DMS79 (cell line): ENCODE measurements at places on chromosomes 7 and 10.

GRCh38 chr10:100184840-100185239, 989 bp downstream of the ERLIN1 start:
- DNase-seq: no peak

DNA sequence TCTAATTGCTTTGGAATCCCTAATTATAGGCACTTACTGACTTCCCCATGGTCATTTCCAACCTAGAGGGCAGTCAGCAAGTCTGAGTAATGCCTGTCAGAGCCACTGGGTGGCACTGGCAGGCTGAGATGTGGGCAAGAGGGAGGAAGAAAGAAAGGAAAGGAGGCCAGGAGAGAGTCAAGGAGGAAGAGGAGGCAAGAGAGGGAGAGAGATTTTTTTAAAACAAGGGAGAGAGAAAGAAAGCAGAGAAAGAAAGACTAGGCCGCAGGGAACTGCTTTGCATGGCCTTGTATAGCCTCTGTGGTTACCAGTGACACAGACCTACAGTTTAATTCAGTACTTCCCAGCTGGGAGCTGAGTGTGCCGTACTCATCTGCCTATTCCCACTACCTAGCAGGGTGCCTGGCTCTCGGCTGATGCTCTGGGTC, 210.4 kb upstream of the ADO start:
- no peak for DNase-seq

- DNase-seq: no peak
These were observed 192.9 kb downstream of the PTPN20 start for GRCh38 chr10:47104151-47104605.

DNA sequence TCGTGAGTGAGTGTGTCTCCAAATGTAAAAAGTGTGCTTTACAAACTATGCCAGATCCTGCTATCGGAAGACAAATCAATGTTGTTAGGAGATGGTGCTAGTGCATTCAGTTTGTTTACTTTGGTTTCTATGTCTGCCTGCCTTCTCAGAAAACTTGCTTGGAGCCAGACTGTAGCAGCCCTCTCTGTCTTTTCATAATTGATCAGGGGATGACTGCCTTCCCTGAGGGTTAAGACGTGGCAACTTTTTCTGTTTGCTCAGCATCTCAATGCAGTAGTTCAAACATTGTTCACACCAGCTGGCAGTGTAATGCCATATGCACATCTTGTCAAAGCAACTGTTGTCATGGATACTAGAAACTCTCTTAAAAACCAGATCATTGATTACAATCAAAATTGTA, 118.5 kb downstream of the FOXP2 start:
- no peak for DNase-seq

- DNase-seq: no peak
These were observed 55.6 kb upstream of the PNLIP start for GRCh38 chr10:116490028-116490662.

DNA sequence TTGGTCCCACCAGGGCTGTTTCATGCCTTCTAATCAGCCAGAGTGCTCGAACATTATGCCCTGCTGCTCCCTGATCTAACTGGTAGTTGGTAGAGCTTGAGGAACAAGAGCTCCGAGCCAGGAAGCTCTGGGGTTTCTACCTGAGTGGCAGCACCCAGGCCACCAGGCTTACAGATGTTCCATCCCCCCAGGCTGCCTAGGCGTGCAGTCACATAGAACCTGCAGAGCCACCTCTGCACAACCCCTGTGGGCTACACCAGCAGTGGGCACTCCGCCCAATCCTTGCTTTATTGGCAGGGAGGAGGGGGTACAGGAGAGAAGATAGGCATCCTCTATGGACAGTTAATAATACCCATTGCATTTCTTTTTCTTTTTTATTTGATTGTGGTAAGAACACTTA, 21.8 kb downstream of the MAP3K8 start:
- no peak for DNase-seq

- DNase-seq: no peak
These were observed 90.7 kb downstream of the NHLRC2 start for GRCh38 chr10:113945075-113945686.

- DNase-seq: no peak
These were observed 461 bp upstream of the WIPF3 start for GRCh38 chr7:29805886-29806207.

- DNase-seq: no peak
These were observed 11.5 kb upstream of the MALSU1 start for GRCh38 chr7:23287612-23288011.

GRCh38 chr10:73908853-73909539, 1.9 kb upstream of the PLAU start:
- no peak for DNase-seq

DNA sequence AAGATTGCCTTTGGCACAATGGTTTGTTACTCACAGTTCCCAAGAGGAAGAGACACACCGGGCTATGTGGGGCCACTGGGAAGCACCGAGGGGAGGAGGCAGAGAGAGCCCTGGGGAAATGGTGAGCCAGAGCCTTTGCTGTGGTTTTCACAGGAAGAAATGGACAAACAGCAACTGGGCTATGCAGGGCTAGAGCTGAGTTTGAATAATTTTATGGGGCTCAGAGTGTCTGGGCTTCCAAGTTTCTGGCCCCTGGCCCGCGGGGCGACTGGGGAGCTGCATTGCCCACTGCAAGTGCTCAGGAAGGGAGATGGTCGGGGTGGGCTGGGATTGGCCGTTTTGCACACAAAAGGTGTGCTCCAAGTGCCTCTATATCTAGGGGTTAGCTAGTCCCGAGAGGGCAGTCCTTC, 92.6 kb downstream of the CHST15 start:
- DNase-seq: no peak

DNA sequence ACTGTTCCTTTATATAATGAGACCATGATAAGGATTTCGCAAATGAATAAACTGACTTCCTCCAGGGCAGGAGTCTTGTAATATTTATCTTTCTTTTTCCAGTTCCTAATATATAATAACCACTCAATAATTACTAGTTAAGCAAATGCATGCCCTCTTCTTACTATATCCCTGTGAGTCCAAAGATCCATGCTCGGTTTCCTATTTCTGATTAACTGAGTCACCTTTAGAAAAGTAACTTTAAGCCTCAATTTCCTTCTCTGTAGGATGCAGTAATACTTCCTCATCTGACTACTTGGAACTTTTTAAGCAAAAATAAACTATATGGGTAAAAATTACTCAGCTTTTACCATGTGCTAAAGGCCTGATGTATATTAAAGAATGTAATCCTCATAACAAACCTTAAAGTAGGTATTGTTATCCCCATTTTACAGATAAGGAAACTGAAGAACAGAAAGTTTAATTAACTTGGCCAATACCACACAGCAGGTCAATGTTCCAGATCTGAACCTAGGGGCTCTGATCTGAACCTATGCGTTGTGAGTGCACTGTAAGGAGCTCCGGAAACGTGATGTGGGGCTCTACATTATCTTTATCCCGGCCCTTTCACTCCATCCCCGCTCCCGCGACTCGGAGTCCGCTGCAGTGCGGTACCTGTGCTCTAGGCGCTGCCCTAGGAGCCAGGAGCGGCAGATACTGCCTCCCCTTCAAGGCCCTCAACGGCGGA, 458 bp downstream of the COX15 start:
- no peak for DNase-seq

DNA sequence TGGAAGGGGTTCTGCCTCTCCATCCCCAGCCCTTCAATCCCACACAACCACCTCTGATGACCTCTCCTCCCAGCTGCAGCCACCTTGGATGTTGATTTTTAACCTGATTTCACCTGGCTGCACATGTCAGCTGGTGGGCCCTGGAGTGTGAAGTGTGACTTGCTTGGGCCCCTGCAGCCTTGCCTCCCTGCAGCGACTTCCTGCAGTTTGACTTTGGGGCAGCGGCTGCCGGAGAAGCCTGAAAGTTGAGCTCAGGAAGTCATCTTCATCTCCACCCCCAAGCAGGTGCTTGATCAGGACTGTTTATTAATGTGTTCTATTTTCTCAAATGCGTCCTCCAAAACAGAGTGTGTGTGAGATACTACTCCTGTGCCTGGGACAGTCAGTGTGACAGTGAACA, 675.2 kb upstream of the GALNT17 start:
- no peak for DNase-seq

- no peak for DNase-seq
These were observed 759 bp downstream of the DNAJB12 start for GRCh38 chr10:72353965-72354355.

- DNase-seq: no peak
These were observed 125.5 kb downstream of the PON1 start for GRCh38 chr7:95198863-95199262.

DNA sequence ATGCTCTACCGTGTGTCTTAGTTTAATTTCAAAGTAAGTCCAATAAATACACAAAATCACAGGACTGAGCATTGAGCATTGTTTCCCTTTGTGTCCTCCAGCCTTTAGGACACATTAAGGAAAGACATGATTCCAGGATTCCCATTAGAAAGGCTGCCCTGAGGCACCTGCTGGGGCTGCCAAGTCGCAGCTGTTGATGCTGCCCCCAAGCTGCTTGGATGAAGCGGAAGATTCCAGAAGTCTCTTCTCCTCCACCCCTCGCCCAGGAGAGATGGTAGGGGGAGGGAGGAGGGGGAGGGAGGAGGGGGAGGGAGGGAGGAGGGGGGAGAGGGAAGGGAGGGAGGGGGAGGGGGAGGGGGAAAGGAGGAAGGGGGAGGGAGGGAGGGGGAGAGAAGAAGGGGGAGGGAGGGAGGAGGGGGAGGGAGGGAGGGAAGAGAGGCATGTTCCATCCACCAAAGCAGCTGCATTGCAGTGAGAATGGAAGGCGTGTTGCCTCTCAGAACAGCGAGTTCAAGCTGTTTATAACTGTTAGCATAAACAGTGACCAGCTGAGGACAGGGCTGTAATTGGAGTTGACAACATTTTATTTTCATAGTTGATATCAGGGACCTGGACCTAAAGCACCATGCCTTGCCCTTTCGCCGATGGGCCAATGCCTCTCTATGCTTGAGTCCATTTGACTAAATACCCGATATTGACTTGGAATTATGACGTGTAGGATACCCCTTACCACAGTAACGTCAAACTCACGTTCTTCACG, 67.3 kb downstream of the DIP2C start:
- no peak for DNase-seq

DNA sequence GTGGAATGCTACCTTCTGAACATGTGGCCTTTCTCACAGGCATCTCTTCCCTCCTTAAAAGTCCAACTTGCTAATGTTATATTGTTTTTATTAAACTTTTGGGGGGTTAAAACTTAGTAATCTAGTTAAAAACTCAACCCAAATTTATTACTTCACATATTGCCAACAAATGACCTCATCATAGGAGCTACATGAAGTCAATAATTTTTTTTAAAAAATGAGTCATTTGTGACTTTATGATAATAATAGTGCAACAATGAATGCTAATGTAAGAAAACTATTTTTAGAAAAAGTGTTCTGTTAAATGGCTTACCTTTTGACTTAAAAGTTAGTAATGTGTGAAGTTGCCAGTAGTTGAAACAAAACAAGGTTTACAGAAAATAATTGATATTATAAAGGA, 325.9 kb upstream of the FZD1 start:
- DNase-seq: no peak

DNA sequence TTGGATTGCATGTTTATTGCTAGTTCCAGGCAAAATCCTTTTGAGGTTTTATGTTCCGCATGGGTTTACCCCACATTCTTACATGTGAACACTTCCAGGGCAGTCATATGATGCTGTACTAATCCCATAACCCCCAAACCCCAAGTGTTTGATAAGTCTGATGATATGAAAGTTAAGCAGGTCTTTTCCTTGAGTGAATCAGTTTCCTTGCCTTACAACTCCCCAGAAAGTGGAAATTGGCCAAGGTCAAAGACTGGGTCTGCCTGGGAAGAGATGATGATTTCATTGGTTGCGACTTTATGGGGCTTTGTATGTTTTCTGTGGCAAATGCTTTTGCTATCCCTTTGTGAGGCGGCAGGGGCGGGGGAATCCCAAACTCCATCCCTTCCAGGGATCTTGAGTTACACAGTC, 24.7 kb downstream of the AFAP1L2 start:
- no peak for DNase-seq

- no peak for DNase-seq
These were observed 1.7 kb downstream of the KLF6 start for GRCh38 chr10:3783316-3783681.

DNA sequence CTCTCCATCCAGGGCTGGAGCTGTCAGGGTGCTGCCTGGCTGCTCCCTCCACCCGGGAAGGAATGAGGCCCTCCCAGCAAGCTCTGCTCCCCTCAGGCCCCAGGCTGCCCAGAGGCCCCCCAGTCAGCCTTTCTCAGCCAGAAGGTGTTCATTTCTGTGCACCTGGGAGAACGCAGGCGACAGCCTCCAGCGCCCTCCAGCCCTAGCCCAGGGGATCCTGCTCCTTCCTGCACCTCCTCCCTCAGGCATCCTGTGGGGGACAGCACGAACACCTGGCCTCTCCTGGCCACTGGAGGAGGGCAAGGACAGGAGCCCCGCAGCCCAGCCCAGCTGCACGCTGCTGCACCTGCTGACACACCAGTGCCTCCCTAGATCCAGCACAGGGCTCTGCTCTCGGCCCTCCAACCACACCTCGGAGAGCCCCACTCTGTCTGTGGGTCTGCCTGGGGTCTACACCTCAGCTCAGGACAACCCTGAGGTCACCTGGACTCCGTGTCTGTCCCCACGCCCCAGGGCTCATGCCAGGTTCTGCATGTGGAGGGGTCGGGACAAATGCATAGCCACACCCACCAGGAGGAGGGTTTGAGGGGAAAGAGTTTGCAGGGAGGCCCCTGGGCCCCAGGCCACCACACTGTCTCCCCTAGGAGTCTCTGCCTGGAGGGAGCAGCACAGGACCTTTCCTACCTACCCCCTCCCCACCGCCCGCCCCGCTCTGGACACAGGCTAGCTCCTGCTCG, 7.4 kb upstream of the PWWP2B start:
- no peak for DNase-seq

GRCh38 chr7:35748371-35748770, 52.5 kb upstream of the SEPTIN7 start:
- no peak for DNase-seq

DNA sequence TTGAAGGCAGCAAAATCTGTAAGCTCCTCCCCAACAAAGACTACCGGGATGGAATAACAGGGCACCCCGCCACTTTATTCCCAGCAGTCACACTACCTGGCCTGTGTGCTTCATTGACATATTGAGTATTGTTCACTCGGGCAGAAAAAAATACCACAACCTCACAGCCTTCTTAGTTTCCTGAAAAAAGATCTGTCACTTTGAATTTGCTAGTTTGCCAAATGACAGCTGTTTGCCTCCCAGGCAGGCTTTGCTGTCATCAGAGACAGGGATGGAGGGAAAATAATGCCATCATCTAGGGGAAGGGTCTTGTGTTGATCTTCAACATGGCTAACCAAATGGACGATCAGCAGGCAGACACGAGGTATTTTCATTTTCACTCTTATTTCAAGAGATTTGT, 26.9 kb downstream of the BMPER start:
- no peak for DNase-seq

- DNase-seq: no peak
These were observed 531 bp downstream of the IKZF1 start for GRCh38 chr7:50304911-50305582.

GRCh38 chr10:95964756-95965155, 57.0 kb downstream of the CC2D2B start:
- no peak for DNase-seq

DNA sequence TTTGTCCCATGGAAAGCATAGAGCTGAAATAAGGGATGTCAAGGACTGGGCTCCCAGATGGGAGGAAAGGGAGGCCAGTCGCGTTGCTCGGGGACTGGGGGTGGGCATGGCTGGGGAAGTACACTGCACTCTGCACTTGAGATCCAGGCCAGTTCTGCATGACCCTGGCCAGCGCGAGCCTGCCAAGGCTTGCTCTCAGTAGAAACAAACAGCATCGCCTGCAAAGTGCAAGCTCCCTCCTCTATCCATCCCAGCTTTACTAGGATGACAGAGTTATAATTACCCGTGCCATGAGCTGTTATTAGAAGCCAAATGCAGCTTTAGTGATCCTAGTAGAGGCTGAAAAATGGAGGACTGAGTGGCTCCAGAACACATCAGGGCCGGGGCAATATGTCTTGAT, 43.9 kb upstream of the PDCD4 start:
- DNase-seq: no peak
